ENCODE measurements at places on chromosomes 16 and 17. TPM values are rescaled to one million over a fixed set of nuclear protein-coding genes. Genes with fewer than 3 reads are reported as not detected.

GRCh38 chr17:49518346-49519078, 23.4 kb downstream of the NGFR start:
- no peak overlapping the region for H3K4me3 ChIP-seq
- H3K27me3 ChIP-seq, result no peaks in the 10 kb centered on the region
- no peak overlapping the region for H3K27ac ChIP-seq
- H3K36me3 ChIP-seq, result no peaks in the 10 kb centered on the region
- DNase-seq, result no peak

GRCh38 chr16:88976366-88977017, 515 bp downstream of the CBFA2T3 start:
- H3K4me1 ChIP-seq, result peaks cover 3% of the 10 kb centered on the region
- DNase-seq, result no peak
- no peaks in the 10 kb centered on the region for H3K27me3 ChIP-seq
- no peak overlapping the region for H3K27ac ChIP-seq
- no peaks in the 10 kb centered on the region for H3K36me3 ChIP-seq

- no peak for DNase-seq
- H3K27me3 ChIP-seq, result no peaks in the 10 kb centered on the region
- no peaks in the 10 kb centered on the region for H3K36me3 ChIP-seq
Measured at GRCh38 chr17:50314456-50315011, 31.4 kb upstream of the XYLT2 start.

GRCh38 chr16:48946686-48947370, 334.8 kb downstream of the CBLN1 start:
- H3K4me3 ChIP-seq, result no peak overlapping the region
- H3K27ac ChIP-seq, result no peak overlapping the region
- no peaks in the 10 kb centered on the region for H3K27me3 ChIP-seq
- H3K4me1 ChIP-seq, result no peaks in the 10 kb centered on the region

DNA sequence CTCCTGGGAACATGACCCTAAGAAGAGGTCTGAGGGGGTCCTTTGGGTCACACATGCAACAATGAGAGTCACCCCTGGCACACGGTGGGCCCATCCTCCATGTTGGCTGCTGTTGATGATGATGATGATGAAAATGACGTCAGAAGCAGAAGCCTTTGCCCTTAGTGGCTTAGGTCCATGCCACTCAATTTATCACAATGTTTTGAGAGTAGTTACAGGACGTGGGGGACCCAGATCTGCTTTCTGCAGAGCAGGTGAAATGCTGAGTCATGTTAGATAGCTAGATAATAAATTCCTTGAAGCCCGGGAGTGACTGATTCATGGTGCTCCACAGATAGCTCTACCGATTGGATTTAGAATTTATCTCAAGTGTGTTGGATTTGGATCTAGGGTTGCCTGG, 53.9 kb downstream of the VPS35L start:
- no peak overlapping the region for H3K27ac ChIP-seq
- peaks cover 11% of the 10 kb centered on the region for H3K36me3 ChIP-seq
- DNase-seq, result no peak
- no peaks in the 10 kb centered on the region for H3K4me1 ChIP-seq
- no peak overlapping the region for H3K4me3 ChIP-seq

GRCh38 chr17:36034127-36034526, 16.4 kb upstream of the CCL23 start:
- H3K4me3 ChIP-seq, result no peak overlapping the region
- no peaks in the 10 kb centered on the region for H3K4me1 ChIP-seq
- DNase-seq, result no peak
- no peaks in the 10 kb centered on the region for H3K27me3 ChIP-seq
- no peak overlapping the region for H3K27ac ChIP-seq
- H3K36me3 ChIP-seq, result no peaks in the 10 kb centered on the region

- peak; percentile 55 for DNase-seq
- peaks cover 6% of the 10 kb centered on the region for H3K4me1 ChIP-seq
- peaks cover 4% of the 10 kb centered on the region for H3K36me3 ChIP-seq
- peak overlapping the region; percentile 79 for H3K27ac ChIP-seq
Measured at GRCh38 chr16:16096121-16096857, 127.0 kb downstream of the ABCC6 start.

DNA sequence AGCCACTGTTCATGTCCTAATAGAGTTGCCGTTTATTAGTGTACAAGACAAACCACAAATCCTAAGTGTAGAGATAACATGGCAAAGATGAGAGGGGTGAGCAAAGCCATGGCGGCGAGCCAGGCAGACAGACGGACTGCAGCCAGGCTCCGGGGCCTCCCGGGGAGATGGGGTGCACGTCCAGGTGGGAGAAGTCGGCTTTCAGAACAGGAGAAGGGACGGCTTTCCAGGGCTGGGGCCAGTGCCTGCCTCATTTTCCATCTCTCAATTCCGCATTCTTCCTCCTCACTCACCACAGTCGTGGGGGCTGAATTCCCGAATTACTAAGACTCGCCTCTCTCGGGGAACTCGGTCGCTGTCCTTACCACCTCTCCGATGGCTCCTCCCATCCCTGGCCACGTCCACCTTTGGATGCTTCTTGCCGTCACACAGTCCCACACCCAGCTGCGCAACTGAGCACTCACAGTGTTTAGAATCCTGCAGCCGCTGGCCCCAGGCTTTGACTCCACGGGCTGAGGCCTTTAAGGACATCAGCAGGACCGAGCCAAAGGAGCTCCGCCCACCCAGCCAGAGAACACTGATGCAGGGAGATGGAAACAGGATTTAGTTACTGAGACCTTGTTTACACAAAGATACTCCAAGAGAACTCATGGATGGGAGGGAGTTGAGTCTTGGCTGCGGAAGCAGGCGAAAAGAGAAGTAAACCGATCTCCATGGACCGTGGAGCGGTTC, 59.7 kb downstream of the RNF112 start:
- H3K27me3 ChIP-seq, result no peaks in the 10 kb centered on the region
- no peak overlapping the region for H3K27ac ChIP-seq
- H3K4me1 ChIP-seq, result no peaks in the 10 kb centered on the region
- H3K4me3 ChIP-seq, result peak overlapping the region; percentile 24

GRCh38 chr17:81074875-81075274, 39.9 kb downstream of the BAIAP2 start:
- peaks cover 7% of the 10 kb centered on the region for H3K36me3 ChIP-seq
- H3K27ac ChIP-seq, result no peak overlapping the region
- DNase-seq, result no peak
- peaks cover 19% of the 10 kb centered on the region for H3K4me1 ChIP-seq

GRCh38 chr17:56144223-56144622, 9.1 kb upstream of the ANKFN1 start:
- H3K4me1 ChIP-seq, result peaks cover 4% of the 10 kb centered on the region
- no peak overlapping the region for H3K27ac ChIP-seq
- H3K4me3 ChIP-seq, result no peak overlapping the region
- no peak for DNase-seq
- no peaks in the 10 kb centered on the region for H3K27me3 ChIP-seq

DNA sequence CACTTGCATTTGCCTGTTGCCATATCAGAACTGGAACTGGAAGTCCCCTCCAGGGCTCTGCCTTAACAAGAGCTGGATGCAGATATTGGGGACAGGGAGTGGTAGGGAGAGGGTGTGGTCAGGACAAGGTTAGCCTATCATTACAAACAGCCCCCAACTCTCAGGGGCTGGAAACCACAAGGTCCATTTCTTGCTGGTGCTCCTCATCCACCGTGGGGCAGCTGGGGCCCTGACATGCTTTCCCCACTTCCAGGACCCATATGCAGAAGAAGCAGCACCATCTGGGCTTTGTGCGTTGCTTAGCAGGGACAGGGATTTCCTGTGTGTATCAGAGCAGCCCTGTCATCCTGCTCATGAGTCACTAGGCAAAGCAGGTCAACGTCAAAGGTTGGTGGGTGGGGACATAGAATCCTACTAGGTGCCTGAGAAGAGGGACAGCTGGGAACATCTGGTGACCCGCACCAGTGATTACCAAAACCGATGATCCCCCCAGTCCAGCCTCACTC, 26.9 kb downstream of the RGS9 start:
- H3K27me3 ChIP-seq, result no peaks in the 10 kb centered on the region
- DNase-seq, result no peak
- no peak overlapping the region for H3K27ac ChIP-seq
- no peaks in the 10 kb centered on the region for H3K4me1 ChIP-seq
- H3K36me3 ChIP-seq, result no peaks in the 10 kb centered on the region

- peaks cover 2% of the 10 kb centered on the region for H3K27me3 ChIP-seq
- peak; percentile 65 for DNase-seq
- peaks cover 9% of the 10 kb centered on the region for H3K4me1 ChIP-seq
- H3K36me3 ChIP-seq, result no peaks in the 10 kb centered on the region
- no peak overlapping the region for H3K27ac ChIP-seq
Measured at GRCh38 chr17:35748341-35748841, 4.6 kb downstream of the GAS2L2 start.

- no peak overlapping the region for H3K4me3 ChIP-seq
- no peak overlapping the region for H3K27ac ChIP-seq
- no peak for DNase-seq
- H3K4me1 ChIP-seq, result no peaks in the 10 kb centered on the region
- H3K36me3 ChIP-seq, result no peaks in the 10 kb centered on the region
Measured at GRCh38 chr16:52407778-52408177, 139.2 kb downstream of the TOX3 start.

Gene RND2
- total RNA-seq, result 0.63 TPM

Gene TPSG1
- 3.4 TPM for total RNA-seq

Gene KRT12
- total RNA-seq, result not detected

Gene TRIM72
- 0.06 TPM for total RNA-seq

Gene TEKT3
- total RNA-seq, result 1.4 TPM

Gene ITGAL
- 19.6 TPM for total RNA-seq
